NCI-H2107 (cell line): ENCODE measurements at places on chromosomes 12 and 14.

DNA sequence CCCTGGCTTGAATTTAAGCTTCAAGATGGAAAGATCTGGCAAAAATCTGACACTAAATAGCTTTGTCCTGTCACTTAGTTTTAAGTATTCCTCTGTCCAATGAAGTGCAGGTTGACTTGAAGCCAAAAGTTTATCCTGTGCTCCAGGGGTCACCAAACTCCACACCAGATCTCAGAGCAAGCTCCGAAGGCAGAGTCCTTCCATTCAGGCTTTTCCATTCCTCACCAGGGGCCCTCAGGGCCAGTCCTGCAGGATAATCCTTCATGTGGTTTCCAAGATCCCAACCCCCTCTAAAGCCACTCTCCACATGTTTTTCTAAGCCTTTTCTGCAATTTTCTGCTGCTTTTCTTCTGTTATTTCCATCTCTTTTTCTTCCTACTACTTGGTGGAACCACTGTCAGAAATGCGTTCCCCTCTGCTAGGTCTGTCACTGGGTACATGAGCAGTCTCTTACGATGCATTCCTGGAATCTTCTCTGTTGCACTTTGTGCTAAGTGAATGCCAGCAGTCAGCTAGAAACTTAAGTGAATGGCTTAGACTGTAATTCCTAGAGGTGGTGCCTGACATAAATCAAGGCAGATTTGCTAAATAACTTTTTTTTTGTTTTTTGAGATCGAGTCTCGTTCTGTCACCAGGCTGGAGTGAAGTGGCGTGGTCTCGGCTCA is 251.4 kb downstream of the MSRB3 start:
- no peak for DNase-seq

GRCh38 chr12:15662303-15662980 is 126.7 kb downstream of the EPS8 start:
- DNase-seq = no peak

GRCh38 chr12:4829161-4829792 is 80.4 kb upstream of the KCNA1 start:
- no peak for DNase-seq

DNA sequence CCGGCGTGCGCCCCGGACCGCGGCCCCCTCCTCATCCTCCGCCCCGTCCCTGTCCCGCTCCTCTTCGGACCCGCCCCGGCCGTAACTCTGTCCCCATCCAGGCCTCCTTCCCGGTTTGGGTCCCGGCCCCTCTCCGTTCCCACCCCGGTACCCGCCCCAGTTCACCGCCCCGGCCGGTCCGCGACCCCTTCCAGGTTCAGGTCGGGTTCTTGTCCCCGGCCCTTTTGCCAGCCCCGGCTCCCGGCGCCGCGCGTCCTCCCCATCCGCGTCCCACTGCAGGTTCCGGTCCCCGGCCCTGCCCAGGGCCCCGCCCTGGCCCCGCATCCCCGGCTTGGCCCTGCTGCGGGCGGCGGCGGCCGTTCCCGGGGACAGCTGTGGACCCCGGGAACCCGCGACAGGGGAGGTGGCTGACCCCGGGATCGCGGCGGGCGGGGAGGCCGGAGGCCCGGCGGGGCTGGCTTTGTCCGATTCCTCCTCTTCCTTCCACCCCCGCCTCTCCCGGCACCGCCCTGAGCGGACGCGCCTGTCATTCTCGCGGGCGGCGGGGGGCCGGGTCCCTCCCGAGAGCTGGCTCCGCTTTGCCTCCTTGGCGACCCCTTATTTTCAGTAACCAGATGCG is 601 bp downstream of the KLC1 start:
- no peak for DNase-seq
